Nucleus accumbens (tissue), 56 donors: ENCODE measurements at places on chromosomes 13 and 19.

DNA sequence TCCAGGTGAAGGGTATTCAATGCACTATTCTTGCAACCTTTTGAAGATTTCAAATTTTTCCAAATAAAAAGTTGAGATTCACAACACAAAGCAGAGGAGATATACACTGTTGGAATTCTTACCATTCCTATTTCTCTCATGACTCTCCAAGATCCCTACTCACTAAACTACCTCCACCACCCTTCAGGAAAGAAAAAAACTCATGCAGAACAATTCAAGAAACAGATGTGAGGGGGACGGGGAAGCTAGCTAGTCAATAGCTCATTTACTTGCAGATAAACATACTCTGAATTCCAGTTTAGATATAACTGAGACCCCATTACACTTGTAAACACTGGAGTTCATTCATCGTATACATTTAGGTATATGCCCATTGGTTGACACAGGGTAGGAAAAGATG lies 90.0 kb upstream of the SERP2 start:
- DNase-seq, result no peak

- no peak for DNase-seq
Measured at GRCh38 chr13:50844084-50844875, 788 bp upstream of the DLEU7 start.

- DNase-seq, result no peak
Measured at GRCh38 chr19:57083711-57084110, 36.1 kb upstream of the USP29 start.

- DNase-seq, result no peak
Measured at GRCh38 chr13:50352720-50353480, 337.7 kb downstream of the KCNRG start.

DNA sequence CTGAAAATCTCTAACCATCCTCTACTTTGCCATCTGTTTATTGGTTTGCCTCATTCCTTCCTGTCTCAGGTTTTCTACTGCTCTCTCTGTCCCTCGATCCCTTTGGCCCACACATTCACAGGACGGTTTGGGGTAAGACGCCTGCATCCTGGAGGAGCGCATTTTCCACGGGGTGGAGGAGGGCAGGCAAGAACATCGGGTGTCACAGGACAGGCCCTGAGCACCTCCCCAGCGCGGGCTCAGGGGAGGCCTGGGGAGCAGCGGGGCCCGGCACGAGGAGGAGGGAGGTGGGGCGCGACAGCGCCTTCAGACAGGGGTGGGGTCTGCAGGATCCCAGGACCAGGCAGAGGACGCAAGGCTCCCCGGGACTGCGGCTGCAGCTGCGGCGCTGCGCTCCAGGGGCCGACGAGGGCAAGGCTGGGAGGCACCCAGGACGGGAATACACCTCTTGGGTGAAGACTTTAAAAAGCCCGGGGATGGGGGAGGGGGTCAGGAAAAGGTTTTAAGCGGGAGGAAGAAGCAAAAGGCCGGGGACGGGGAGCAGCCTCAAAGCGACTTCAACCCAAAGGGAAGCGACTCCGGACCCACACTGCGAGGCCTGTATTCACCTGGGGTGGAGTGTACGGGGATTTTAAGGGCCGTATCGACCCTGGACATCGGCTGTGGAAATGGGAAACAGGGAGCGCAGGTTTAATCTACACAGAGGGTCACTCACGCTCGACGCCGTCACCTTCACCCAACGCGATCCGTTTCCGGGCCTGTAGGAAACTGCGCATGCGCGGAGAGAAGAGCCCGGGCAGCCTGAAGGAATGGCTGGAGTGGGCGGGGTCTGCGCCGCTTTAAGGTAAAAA lies at the start of gene ZNF415:
Gene ZNF415 (minus strand): TSS at position 770 of the 851 bp plus-strand sequence. CDS start 10,234 bp downstream, outside the sequence.
- DNase-seq, result peak; percentile 35

DNA sequence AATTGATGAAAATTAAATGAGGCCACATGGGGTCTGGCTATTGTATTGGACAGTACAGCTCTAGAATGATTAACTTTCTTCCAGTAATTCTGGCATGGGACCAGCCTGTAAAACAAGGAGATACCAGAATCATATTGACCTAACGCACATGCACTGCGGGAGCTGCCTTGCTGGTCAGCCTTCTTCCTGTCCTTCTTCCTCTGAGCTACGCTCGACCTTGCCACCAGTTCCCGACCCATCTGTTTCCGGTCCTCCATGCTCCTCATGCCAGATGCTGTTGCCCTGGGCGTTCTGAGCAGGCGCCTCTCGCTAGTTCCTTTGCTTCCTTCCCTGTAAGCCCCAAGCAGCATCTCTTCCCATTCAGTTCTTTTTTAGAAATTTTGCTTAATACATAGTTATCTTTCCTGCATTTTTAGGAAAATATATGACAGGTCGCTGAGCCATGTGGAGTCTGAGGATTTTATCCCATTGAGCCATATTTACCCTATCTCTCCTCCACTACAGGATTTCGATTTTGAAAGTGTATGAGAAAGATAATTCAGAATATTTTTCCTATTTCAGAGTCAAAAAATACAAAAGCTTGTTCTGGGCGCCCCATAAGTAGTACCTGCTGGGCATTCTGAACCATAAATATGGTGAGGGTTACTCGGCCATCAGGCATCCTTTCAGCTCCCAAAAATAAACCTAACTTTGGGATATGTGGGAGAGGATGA lies 38.6 kb downstream of the TNFRSF19 start:
- no peak for DNase-seq

DNA sequence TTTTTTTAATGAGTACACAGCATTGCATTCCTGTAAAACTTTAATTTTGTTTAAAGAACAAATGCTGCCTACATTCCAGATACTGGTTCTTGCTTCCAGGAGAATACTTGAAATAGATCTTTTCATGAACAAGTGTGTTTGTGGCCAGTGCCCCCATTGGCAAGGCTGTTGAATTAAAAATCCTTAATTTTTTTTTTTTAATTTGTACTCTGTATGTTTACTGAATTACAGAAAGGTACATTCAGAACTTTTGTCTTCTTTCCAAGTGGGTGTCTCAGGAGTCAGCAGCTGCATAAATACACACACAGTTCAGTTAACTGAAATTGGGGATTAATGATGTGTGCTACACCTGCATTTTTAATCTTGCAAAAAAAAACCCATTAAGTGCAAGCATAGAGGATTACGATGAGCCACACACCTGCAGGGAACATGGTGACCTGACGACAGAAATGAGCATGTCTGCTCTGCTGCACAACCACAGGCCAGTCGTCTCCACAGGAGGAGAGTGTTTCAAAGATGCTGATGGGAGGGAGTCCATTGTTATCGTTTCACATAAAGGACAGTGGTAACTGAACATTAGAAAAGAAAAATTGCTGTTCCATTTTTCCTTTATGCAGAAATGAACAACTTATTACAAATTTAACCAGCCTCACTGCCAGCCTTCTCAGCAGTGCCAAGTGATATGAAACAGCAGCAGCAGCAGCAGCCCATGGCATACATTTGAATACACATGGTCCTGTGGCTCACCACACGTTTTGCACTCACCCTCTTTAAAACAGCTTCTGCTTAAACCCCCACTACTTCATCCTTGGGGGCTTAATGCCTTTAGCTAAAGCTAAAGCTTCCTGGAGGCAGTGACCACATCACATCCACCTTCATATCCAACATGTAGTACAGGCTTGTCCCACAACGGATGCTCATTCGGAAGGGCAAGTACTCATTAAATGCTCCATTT lies 72.3 kb upstream of the RFC3 start:
- no peak for DNase-seq

- peak; percentile 49 for DNase-seq
Measured at GRCh38 chr19:45153339-45154063, 7.3 kb downstream of the NKPD1 start.

GRCh38 chr13:113666329-113666670 lies 719 bp upstream of the GRK1 start:
- DNase-seq, result no peak

DNA sequence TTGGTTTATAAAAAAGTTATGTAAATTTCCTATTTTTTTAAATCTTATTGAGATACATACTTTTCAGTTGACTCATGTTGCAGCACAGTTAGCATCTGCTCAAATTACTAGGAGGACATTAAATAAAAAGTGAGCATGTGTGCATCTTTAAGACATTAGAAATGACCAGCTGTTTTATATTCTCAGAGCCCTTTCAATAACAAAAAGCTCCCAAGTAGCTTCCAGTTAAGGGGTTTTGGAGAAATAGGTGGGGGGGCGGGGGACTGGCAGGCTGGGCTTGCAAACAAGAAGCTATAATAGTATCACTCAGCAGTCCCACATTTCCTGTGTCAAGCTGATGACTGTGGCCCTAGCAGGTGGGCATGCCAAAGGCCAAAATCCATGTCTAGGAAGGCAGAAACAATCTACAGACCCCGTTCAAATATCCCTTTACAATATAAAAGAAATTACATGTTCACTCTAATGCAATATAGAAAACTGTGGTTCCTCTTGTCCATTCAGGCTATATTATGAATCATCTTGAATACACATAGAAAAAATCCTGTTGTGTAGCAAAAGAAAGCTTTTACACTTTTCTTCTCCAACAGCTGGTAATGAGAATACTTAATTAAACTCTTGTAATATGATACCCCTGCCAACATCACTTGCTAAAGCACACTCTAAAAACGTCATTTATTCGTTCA lies 1713.2 kb upstream of the SLC10A2 start:
- no peak for DNase-seq

DNA sequence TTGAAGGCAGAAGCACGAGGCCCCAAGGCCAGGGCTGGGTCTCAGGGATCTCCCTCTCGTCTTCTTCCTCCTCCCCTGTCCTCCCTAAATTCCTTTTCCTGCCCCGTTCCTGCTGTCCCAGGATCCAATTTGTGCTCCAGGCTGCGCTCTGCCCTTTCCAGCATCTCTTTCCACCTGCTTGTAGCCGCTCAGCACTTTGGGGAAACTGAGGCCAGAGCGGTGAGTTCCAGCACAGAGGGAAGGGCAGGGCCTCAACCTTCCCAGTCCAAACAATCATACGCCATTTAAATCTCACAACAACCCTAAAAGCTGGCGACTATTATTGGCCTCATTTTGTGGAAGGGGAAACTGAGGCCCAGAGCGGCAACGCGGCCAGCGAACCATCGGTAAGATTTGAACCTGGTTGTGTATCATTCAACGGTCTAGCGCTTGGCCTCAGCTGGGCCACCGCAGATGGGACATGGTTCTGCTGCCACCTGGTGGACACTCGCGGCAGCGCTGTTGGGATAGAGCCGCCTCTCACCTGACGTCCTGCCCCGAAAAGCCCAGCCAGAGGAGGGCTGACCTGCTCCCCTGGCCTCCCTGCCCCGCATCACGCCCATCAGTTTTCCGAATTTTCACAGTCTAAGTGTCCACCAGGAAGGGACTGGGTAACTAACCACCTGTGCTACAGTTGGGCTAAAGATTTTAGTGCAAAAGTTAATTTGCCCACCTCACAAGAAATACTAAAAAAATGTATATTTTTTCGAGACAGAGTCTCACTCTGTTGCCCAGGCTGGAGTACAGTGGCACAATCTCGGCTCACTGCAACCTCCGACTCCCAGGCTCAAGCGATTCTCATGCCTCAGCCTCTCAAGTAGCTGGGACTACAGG lies 4.2 kb upstream of the RPL18A start:
- peak; percentile 16 for DNase-seq

GRCh38 chr13:27171244-27171826 lies at the start of gene USP12:
Gene USP12 (minus strand): TSS chr13:27171811. CDS start chr13:27171639, 172 bp downstream.
- DNase-seq, result peak; percentile 44

GRCh38 chr13:100266026-100266425 lies 177.1 kb downstream of the PCCA start:
- DNase-seq, result no peak

- no peak for DNase-seq
Measured at GRCh38 chr19:35915443-35915842, 7.3 kb upstream of the TYROBP start.

DNA sequence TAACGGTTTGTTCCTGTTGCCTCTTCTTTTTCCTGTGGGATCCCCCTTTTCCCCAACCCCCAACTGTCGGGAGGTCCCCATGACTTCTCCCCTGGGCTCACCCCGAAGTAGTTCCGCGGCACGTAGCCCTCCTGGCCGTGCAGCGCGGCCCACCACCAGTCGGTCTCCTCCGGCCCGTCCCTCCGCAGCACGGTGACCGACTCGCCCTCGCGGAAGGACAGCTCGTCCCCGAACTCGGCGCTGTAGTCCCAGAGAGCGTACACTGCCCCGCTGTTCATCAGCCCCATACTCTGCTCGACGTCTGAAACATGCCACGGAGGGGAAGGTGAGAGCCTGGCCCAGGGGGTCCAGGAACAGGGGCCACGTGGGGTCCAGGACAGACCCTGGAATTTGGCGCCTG lies 12.1 kb upstream of the ERCC2 start:
- no peak for DNase-seq

DNA sequence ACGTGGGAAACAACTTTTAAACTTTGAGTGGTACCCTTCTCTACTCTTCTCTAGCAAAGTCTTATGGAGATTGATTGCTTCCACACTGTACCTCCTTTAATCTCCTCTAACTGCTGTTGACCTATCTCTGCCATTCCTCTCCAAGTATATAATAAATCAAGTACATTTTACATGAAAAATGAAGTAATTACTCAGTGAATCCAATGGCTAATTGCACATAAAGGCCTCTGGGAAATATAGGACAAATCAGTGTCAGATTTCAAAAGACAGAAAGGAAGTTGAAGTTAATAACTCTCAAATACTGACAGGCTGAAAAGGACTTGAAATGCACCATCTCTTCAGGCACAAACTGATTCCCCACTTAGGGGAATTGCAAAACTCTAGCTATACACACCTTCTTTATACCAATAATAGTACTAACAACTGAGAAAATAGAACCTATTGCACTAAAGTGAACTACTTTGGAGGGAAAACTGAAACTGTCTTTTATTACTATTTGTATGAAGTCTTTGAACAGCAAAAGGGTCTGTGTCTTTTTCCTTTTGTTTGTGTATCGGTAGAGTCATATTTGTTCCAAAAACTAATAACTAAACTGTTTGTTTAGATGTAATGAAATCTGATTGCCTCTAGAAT lies 701.1 kb downstream of the PCDH9 start:
- no peak for DNase-seq

GRCh38 chr19:17125062-17125727 lies 49.6 kb downstream of the MYO9B start:
- no peak for DNase-seq

DNA sequence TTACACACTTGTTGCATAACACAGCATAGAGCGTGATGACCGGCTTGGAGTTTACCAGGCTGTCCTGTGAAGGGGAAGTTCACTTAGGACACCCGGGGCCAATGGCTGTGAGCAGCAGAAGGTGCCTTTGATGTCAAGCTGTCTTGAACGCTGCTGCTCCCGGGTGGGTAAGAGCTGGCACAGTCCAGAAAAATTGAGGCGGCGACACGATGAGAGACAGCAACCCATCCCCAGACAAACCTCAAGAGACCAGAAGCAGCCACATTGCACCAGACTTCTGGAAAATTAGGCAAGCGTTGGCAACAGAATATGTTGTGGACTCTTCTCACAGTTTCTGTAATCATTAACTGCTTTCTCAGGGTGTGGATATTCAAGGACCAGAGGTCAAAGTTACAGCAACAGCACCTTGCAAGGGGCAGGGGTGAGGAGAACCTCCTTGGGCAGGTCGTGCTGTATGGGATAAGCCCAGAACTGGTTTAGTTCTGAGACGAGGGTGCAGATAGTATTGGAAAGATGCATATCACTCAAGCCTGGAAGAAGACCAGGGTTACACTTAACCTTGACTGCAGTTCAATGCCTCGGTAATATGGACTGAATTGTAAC lies 10.1 kb downstream of the NFILZ start:
- no peak for DNase-seq
